Stimulated activated CD8-positive, alpha-beta memory T cell treated with anti-CD3 and anti-CD28 coated beads, Interleukin-7, amount 100 ng/mL, for 1 hour (primary cell): ENCODE measurements at places on chromosomes 4 and X.

DNA sequence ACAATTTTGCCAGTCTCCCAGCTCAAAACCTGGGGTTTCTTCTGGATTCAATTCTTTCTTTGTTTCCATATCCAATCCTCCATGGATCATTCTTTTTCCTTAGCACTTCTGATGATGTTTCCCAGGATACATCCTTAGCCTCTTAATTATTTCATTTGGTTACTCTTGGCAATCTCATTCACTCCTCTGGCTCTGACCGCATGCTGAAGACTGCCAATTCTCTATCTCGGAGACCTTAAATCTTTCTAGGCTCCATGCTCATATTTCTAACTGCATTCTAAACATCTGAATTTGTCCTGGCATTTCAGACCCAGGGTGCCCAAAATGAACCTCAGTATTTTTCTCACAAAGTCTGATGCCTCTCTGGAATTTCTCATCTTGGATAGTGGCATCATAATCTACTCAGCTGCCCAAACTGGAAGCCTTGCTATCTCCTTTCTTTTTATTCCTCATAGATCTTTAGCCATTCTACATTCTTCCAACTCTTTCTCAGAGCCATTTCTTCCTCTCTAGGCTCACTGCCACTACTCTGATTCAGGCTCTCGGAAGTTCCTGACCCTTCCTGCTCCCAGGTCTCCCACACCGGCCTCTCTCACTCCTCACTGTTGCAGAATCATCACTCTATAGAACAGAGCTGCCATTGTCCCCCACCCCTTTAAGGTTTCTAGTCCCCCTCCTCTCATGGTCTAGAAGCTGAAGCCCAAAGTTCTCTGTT, 290.2 kb downstream of the CAMK2D start:
- DNase-seq, result no peak

- DNase-seq, result no peak
Measured at GRCh38 chr4:84319124-84319523, 180.0 kb downstream of the NKX6-1 start.

DNA sequence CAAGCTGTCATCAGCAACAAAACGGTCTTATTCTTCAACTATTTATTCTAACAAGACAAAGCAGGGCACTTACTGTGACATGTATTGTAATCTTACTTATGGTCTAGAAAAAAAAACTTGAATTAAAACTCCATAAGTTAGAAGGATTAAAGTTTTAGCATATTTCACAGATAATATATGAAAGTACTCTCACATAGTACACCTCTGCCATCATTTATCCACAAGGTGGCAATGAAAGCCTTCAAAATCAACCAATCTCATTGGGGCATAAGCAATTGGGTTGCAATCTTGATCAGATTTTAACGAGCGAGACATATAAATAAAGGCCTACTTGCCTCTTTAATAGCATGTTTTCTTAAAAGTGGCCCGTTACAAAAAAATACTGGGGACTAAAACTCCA, 1382.9 kb downstream of the FAM133A start:
- no peak for DNase-seq

- DNase-seq, result no peak
Measured at GRCh38 chr4:161714022-161714751, 449.6 kb downstream of the FSTL5 start.

- no peak for DNase-seq
Measured at GRCh38 chr4:150131581-150132228, 53.5 kb downstream of the DCLK2 start.

GRCh38 chrX:41670112-41670511, 18.7 kb upstream of the GPR34 start:
- DNase-seq, result no peak

GRCh38 chr4:184536065-184536880, 61.9 kb upstream of the IRF2 start:
- DNase-seq, result no peak

GRCh38 chr4:163544407-163545038, 50.0 kb downstream of the TMA16 start:
- peak; percentile 32 for DNase-seq

DNA sequence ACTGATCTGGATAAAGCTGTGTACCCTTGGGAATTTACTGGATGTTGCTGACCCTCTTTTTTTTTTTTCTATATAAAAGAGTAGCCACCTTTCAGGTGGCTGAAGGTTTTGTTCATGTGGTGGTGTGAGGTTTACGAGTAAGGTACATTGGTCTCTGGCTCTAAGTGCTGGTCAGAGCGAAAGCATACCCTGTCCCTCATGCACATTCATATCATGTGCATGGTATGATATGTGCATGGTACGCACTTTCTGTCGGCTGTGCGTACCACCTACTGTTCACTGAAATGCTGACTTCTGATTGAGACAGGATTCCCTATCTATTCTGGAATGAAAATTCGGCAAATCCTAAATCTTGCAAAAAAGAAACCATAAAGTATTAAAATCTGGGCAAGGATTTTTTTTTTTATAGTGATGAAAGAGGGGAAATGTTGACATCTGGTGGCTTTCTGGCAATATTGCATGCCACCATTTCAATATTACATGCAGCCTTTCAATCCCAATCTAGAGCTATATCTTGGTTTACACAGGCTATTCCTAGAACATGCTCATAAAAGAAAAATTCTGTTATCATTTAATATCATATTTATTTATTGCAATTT, 32.8 kb downstream of the FAM149A start:
- no peak for DNase-seq

- no peak for DNase-seq
Measured at GRCh38 chr4:95956094-95956493, 116.2 kb downstream of the PDHA2 start.

- DNase-seq, result no peak
Measured at GRCh38 chrX:2954541-2954940, 25.4 kb upstream of the ARSD start.

- DNase-seq, result no peak
Measured at GRCh38 chrX:31186693-31187338, 115.0 kb upstream of the FTHL17 start.

- DNase-seq, result no peak
Measured at GRCh38 chrX:112844250-112844649, 3.6 kb upstream of the AMOT start.

GRCh38 chr4:85243857-85244256, 231.1 kb upstream of the ARHGAP24 start:
- DNase-seq, result no peak

DNA sequence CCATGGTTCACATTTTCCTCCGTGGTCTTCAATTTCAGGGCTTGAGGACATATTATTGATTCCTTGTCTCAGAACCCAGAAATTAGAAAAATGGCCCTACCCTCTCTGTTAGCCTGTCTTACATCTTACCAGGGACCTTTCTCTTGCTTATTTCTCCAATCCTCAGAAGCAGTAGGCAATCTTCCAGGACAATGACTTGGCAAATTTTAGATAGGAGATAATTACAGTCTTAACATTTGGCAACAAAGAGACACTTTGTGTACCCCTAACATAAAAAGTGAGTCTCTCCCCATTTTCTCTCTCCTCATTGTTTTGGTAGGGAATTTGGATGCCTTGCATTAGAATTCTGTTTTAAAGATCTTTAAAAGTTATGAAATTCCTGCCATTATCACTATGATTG, 778.1 kb upstream of the SLIT2 start:
- DNase-seq, result no peak

- peak; percentile 70 for DNase-seq
Measured at GRCh38 chr4:13654162-13654797, 26.8 kb upstream of the BOD1L1 start.

DNA sequence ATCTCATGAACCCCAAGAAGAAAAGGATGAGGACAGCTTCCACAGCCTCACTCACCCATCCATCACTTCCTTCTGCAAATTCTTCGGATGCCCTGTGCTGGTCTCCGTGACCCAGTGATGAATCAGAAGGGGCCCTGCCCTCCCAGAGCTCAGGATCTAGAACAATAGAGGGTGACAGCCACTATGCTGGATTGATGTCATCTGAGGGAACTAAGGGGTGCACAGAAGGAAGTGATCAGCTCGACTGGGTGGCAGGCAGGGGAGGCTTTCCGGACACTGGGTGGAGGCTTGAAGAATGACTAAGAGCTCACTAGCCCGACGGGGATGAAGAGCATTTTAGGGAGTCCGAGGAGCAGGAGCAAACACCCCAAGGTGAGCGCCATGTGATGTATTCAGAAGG, 1.4 kb upstream of the ZNF185 start:
- no peak for DNase-seq

DNA sequence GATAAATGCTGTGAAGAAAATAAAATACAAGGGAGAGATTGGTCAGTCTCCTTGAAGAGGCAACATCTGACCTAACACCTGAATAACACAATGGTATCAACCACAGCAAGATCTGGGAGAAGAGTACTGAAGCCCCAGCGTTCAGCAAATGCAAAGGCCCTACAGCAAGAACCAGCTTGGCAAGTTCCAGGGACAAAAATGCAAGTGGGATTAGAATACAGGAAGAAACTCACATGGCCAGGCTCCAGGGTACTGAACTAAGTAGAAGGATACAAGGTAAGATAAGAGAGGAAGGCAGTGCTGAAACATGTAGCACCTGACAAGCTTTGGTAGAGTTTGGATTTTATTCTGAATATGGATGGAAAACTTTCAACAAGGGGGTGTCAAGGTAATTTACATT, 3.6 kb downstream of the SMIM14 start:
- no peak for DNase-seq

DNA sequence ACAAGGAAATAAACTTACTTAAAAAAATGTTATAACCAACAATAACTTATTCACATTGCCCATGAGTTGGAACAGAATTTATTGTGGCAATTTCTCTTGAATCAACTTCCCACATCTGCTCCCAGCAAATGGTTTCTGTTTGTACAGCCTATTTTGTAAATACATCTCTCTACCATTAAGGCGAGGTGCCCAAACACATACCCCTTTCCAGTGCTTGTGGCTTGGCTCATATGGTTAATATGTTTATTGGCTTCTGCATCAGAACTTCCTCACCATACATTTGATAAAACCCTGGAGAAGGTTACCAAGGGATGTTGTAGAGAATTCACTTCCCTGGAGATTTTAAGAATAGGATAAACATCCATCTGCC, 207.1 kb downstream of the SOWAHB start:
- no peak for DNase-seq

DNA sequence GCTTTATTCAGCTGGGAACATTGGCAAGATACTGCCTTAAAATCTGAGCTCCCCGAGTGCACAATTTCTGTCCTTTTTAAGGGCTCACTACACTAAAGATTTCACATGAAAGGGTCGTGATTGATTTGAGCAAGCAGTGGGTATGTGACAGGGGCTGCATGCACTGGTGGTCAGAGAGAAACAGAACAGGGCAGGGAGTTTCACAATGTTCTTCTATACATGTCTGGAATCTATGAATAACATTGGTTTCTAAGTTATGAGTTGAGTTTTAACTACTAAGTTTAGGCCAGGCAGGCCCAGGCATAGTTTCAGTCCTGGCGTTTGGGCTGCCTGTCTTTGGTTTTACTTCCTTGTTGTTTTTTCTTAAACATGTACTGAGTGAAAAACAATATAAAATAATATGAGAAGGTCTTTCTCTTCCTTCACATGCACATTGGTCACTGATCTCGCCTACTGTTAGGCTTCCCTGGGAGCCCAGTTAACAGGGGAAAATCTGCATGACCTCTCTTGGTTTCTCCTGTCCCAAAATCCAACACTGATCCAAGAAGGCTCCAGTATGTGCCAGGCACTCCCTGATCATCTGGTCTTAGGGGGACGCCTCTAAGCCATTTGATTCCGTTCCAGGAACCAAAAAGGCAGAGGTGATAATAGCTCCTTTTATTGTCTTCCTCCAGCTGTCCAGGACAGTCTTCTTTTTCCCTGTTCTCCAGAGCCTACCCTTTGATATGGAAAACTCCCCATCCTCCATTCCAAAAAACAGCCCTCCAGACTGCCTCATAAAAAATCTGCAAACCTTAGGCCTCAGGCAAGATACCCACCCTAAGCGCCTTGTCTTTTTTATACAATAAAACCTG, at the start of gene UGT2B17:
Gene UGT2B17 (minus strand): TSS at position 51 of the 854 bp plus-strand sequence. CDS start 7,838 bp downstream, outside the sequence.
- DNase-seq, result no peak

GRCh38 chr4:159312236-159312635, 209.4 kb downstream of the RAPGEF2 start:
- DNase-seq, result no peak

DNA sequence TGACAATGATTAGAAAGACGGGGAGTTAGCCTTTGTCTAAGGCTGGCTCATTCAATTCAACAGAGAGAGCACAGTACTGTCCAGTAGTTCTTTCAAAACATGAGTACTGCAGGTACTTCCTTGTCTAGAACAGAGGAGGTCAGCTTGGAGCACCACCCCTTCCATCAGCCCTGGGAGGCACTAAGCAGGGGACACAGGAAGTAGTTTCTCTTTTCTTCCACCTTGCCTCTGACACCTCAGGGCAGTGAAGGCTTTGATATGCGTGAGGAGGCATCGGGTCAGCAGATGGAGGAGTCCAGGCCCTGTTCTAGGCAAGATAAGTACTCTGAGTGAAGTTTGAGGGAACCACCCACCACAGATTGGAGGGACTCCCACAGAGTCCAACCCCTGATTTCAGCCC, 33.1 kb downstream of the MAGEB10 start:
- DNase-seq, result no peak

- no peak for DNase-seq
Measured at GRCh38 chrX:74461384-74461783, 40.1 kb downstream of the SLC16A2 start.

GRCh38 chr4:37821953-37822605, 4.4 kb upstream of the PGM2 start:
- no peak for DNase-seq

DNA sequence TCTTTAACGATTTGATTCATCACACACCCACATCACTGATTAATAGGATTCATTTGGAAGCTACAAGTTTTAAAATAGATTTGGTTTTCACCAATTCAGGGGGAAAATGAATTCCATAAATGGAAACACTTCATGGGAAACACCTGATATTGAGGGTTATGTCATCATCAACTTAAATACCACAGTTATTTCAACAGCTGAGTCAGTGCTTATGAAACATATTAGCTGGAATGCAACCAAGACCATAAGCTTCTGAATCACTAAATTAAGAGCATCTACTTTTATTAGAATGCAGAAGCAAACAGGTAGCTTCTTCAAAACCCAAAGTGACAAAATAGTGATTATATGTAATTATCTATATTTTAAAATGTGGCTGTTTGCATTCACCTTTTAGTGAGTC, 207.8 kb upstream of the DCAF8L1 start:
- no peak for DNase-seq

- DNase-seq, result no peak
Measured at GRCh38 chr4:10078481-10079233, 37.9 kb downstream of the WDR1 start.

- DNase-seq, result peak; percentile 44
Measured at GRCh38 chrX:49186125-49187027, at the start of gene PRICKLE3. Gene PRICKLE3, minus strand, starts transcription at chrX:49186373. Its CDS starts 76 bp downstream, at chrX:49186297.

DNA sequence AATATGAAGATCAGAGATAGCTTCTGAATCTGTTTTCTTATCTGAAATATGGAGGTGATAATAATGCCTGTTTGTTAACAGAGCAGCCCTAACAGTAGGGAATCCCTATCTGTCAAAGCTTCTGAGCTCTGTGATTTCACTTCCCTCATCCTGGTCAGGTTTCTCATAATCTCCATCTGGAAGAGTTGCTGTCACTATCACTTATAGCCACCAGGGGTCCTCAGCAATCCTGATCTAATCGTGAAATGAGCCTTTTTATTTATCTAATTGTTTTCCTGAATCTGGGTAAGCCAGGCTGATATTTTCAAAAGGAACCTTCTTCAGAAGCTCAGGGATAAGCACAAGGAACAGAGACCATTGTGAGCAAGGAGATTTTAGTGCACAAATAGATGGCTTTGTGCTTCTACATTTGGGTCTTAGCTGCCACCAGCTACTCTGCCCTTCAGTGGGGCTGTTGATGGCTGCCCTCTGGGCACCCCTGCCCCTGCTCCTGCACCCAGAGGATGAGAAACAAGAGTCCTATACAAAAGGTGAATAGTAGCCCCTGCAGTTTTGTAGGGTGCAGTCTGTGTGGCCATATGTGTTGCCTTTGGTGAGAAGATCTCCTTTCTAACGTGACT, 196.4 kb upstream of the RADX start:
- DNase-seq, result no peak
